ENCODE measurements at places on chromosomes 3 and 15.

GRCh38 chr3:71082833-71083232 is 500.7 kb downstream of the FOXP1 start:
- DNase-seq, result no peak

DNA sequence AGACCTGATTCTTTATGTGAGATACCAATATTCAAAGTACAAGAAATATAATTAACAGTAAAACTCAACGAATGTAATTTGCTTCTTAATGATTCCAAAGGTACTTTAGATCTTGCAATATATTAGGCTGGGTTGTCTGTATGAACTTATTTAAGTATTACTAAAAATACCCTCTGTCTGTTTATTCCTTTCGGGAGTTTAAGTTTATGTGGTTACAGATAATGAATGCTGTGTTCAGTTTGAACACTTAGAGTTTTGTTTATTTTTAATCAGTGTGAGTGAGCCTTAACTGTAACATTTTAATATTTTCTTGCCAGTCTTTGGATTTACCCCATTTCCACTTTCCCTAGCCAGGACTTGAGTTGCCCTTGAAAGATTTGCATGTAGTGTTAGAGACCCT is 3.5 kb downstream of the PDE8A start:
- no peak for DNase-seq

- peak; percentile 52 for DNase-seq
These were observed 13.1 kb downstream of the GABRR3 start for GRCh38 chr3:98021830-98022560.

- no peak for DNase-seq
These were observed 84.6 kb upstream of the COL6A5 start for GRCh38 chr3:130260918-130261317.

DNA sequence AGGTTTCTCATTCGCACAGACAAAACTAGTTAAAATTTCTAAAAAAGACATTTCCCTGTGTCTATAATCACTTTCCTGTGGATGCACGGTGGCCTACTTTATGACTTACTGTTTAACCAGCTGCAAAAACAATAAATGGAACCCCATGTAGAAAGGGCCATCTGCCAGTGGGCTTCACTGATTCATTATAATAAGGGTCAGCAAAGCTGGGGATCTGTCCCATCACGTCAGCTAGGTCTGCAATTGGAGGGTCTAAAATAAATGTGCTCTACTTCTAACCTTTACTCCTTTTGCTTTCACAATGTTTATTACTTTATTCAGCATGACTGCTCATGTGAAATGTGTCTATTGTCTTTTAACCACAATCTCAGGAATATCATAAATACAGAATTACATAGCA is 43.1 kb upstream of the NMD3 start:
- DNase-seq, result peak; percentile 36

- DNase-seq, result no peak
These were observed 77.4 kb downstream of the FLNB start for GRCh38 chr3:58085616-58086015.

DNA sequence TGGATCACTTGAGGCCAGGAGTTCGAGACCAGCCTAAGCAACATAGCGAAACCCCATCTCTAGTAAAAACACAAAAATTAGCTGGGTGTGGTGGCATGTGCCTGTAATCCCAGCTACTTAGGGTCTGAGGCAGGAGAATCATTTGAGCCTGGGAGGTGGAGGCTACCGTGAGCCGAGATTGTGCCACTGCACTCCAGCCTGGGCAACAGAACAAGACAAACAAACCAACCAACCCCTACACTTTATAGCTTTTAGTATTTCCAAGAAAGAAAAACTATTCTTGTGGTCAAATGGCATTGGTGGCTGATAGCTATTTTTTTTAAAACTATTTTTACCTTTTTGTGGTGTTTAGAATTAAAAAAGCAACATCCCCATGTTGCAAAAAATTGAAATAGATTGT is 7.2 kb downstream of the TMEM45A start:
- no peak for DNase-seq

DNA sequence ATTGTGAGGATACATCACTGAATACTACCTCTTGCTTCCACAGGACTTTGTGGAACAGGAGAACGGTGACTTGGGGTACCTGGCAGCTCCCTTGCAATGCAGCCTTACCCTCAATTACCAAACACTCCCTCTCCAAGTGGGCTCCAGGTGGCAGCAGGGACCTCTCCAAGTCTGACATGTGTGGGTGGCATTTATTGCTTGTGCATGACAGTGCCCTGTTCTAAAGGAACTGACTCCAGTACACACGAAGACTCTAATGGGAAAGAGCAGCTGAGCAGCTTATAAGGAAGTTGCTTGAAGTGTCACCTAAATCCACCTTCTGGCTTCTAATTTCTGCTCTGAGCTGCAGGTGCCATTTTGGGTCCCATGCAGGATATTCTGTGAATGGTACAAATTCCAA is 174.1 kb upstream of the SLCO3A1 start:
- DNase-seq, result no peak

- DNase-seq, result no peak
These were observed 81.3 kb downstream of the CHL1 start for GRCh38 chr3:277873-278272.

- no peak for DNase-seq
These were observed 5.2 kb downstream of the DALRD3 start for GRCh38 chr3:49013113-49013737.

DNA sequence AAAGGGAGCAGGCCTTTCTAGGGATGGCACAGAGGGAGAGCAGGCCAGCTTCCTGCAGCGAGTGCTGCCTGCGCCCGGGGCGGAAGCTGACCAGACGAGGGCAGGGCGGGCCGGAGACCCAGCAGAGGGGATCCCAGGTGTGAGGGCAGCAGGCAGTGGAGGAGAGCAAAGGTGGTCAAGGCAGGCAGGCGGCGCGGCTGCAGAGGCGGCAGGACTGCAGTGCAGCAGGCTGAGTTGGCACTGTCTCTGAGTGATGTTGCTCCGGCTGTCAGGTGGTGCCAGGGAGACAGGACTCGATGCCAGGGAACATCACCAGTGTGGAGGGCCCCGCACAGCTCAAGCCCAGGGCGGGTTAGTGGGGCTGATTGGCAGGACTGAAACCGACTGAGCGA is 22.3 kb upstream of the PLXNA1 start:
- no peak for DNase-seq

DNA sequence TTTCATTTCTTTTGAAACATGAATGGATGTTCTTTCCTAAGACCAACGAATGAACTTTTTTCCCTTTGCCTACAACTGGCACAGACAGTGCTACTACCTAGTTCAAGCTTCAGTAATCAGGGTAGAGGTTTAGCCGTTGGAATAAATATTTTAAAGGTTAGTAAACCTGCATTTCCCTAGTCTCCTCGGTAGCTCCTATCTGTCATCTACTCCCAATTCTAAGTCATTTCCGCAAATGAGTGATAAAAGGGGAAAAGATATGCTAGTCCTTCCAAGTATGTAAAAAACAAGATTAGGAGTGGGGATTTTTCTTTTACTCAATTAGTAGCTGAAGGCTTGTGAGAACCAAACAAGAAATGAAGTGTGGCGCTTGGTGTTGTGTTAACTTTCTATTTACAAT is 15.2 kb downstream of the SLTM start:
- no peak for DNase-seq

- DNase-seq, result no peak
These were observed 50.1 kb downstream of the B3GALNT1 start for GRCh38 chr3:161054860-161055604.

DNA sequence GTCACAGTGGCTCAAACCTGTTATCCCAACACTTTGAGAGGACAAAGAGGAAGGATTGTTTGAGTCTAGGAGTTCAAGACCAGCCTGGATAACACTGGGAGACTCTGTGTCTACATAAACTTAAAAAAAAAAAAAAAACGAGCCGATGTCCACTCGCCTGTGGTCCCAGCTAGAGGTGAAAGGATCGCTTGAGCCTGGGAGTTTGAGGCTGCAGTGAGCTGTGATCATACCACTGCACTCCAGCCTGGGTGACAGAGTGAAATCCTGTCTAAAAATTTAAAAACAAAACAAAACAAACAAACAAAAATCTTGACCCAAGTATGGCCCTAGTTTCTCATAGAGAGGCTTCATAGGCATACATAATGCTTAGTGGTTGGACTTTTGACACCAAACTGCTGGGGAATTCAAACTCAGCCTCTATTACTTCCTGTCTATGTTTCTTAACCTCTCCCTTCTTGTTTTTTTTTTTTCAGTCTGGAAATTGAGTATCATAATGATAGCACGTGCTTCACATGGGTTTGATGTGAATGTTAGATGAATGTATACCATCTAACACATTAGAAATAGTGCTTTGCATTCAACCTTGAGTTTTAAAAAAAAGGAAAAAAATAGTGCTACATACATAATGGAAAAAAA is 46.4 kb upstream of the CAPN7 start:
- no peak for DNase-seq

- DNase-seq, result no peak
These were observed 280.6 kb downstream of the ARRDC4 start for GRCh38 chr15:98241032-98241554.

GRCh38 chr15:64010719-64011118 is 35.6 kb downstream of the DAPK2 start:
- DNase-seq, result no peak

GRCh38 chr3:72395776-72396311 is 452.4 kb downstream of the SHQ1 start:
- no peak for DNase-seq

- DNase-seq, result no peak
These were observed 28.3 kb downstream of the TSEN2 start for GRCh38 chr3:12512534-12513118.

DNA sequence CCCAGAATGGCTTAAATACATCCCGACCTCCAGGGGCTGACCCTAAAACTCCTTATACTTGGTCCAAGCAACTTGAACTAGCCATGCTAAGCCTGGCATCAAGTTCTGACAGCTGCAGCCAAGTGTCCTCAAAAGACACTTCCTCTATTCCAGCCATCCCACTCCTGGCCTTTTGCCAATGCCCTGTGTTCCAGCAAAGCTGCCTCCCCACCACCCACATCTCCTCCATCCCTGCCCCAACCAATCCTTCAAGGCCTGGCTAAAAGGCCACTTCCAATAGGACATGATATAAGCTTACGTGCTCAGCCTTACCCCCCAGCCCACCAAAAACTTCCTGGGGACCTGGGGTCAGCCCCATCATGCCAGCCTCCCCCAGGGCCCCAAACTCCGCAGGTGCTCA is 40.9 kb downstream of the SEMA3G start:
- no peak for DNase-seq

DNA sequence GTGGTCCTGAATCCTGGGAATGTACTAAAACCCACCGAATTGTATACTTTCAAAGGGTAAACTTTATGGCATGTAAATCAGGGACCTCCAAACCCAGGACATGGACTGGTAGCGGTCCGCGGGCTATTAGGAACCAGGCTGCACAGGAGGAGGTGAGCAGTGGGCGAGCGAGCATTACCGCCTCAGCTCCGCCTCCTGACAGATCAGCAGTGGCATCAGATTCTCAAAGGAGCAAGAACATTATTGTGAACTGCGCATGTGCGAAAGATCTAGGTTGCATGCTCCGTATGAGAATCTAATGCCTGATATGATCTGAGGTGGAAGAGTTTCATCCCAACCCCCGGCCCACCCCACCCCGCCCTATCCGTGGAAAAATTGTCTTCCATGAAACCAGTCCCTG is 22.2 kb downstream of the HEG1 start:
- DNase-seq, result no peak
